Cerebellar nuclear complex (tissue), 1 donor: ENCODE measurements at places on chromosomes 3 and 15.

DNA sequence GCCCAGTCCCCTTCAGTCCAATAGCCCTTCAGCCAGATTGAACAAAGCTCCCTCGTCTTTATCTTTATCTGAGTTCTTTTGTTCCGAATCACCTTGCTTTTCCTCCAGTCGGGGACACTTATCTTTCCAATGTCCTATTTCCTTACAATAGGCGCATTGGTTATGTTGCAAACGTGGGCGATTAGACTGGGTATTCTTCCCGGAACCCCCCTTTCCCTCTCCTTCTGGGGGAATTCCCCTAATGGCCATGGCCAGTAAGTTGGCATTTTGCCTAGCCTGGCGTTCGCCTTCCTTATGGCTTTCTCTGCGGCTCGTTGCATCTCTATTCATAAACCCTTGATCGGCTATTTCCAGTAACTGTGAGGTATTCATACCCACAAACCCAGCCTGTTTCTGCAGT lies 82.2 kb upstream of the VEPH1 start:
- no peak for DNase-seq

GRCh38 chr15:69093127-69093526 lies 67.3 kb upstream of the GLCE start:
- DNase-seq = no peak

DNA sequence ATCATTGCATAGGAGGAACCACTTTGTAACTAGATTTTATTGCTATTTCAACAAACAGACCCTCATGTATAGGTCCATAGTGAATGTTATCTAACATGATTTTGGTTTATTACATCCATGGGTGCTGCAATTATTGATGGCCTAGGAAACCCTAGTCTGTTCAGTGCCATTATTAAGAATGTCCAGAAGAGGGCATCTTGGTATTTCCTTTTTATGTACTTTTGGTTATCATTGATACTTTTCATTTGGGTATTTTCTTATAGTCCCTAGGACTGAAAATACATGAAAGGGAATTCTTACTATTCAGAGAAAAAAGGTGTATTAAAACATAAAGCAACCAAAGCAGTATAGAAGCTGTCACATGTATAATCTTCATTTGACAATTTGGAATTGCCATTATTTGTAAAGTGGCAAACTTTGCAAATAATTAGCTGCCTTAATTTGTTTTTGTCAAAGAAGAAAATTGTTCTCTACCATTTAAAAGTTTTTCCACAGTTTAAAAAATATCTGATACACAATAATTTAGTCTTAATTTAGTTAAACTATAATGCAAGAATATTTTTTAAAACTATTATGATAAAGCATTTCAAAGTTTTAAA lies 48.7 kb downstream of the CNOT10 start:
- DNase-seq = no peak

DNA sequence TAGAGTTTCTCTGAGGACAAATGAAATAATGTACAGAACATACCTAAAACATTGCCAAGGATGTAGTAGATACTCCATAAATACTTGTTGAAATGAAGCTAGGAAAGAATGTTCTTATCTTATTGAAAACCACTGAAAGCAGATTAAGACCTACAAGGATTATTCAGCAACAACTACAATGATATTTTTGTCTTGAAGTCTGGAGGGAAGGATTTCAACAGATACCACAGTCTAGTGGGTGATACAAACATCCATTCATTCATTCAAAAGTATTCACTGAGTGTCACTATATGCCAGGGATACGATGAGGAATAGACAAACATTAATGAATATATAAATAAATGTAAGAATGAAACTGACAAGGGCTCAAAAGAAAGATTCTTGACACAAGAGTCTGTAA lies 74.7 kb upstream of the THBS1 start:
- no peak for DNase-seq

DNA sequence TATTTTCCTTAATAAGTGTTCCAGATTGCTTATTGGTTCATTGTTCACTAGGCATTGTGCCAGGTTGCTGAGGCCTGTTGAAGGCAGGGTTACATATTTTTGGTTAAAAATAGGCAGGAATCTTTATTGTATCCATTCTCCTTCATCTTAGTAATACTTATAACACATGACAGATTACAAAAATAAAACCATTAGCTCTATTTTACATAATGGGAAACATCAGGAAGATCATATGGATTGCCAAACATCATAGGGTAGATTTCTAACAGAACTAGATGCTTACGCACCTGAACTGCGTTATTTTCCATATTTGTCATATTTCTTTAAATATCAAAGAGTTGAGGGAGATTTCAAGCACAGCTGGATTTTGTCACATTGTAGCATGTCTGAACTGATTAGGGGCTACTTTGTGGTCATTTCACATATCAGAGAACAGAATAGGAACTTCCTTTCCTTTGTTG lies 462.9 kb upstream of the SGO1 start:
- DNase-seq = no peak

DNA sequence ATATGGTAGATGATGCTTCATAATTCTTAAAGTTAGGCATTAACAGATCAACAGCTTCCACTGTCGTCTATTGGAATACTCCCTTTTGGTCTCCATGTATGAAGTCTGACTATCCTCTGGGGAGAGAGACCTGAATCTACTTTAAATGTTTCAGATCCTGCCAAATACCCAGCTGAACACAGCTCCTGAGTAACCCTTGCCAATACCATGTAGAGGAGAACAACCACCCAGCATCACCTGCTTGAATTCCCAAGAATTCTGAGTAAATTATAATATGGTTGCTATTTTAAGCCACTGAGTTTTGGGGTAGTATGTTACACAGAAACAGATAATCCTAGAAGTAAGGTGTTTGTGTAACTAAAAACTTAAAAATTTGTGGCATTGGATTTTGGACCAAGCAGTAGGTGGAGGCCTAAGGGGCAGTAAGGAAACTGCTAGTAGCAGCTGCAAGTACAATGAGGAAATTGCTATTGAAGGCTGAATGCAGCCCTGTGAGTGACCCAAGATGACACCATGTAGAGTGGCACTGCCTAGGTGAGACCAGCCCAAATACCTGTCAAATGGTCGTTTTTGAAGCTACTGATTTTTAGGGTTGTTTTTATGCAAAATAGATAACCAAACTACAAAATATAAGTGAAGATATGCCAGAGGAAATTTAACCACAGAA lies 30.9 kb downstream of the NRG4 start:
- no peak for DNase-seq

- DNase-seq = no peak
Observed at GRCh38 chr15:48566668-48567067, 78.8 kb downstream of the FBN1 start.

DNA sequence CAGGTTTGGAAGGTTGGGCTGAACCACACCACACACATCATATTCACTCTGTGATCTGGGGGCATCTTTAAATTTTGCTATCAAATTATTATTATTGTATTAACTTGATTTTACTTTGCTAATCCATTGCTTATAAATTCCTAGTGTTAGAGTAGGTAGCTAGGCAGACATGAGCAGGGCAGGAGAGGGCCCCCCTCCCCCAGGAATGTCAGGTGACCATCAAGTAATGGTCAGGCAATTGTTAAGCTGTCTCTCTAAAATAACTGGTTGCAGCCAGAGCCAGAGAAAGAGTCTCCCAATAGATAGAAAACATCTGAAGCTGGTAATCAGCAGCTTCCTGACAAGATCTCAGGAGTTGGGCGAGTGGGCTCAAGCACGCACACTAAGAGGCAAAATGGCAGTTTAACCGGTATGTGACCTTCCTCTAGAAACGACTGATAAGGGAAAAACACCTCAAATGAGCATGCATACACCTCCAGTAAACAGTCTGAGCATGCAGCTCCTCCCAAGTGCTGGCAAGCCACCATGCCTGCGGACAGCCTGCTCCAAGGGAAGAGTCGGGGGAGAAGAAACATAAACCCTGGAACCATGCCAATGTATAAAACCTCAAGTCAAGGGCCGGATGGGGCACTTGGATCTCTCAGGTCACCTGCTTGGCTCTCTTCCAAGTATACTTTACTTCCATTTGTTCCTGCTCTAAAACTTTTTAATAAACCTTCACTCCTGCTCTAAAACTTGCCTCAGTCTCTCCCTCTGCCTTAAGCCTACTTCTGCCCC lies 3.1 kb upstream of the CXCR6 start:
- no peak for DNase-seq

GRCh38 chr15:39511000-39511915 lies 69.6 kb upstream of the THBS1 start:
- DNase-seq = no peak

- peak; percentile 56 for DNase-seq
Observed at GRCh38 chr3:184230603-184231528, 1.5 kb downstream of the VWA5B2 start.

DNA sequence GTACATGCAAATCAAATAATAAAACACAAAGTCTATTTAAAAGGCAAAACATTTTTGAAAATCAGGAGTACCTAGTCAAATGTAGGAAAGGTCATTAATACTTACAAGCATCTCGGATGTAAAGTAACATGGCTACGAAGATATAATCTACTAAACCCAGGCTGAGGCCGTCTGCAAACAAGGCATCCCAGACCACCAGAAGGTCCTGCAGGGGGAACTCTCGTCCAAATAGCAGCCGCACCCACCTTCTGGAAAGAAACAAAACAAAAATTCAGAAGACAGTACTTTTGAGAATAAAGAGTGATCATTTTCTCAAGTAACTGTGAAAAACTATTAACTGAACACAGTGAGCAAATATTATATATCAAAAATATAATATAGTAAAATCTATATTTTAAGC lies 423.1 kb downstream of the PLCL2 start:
- no peak for DNase-seq

DNA sequence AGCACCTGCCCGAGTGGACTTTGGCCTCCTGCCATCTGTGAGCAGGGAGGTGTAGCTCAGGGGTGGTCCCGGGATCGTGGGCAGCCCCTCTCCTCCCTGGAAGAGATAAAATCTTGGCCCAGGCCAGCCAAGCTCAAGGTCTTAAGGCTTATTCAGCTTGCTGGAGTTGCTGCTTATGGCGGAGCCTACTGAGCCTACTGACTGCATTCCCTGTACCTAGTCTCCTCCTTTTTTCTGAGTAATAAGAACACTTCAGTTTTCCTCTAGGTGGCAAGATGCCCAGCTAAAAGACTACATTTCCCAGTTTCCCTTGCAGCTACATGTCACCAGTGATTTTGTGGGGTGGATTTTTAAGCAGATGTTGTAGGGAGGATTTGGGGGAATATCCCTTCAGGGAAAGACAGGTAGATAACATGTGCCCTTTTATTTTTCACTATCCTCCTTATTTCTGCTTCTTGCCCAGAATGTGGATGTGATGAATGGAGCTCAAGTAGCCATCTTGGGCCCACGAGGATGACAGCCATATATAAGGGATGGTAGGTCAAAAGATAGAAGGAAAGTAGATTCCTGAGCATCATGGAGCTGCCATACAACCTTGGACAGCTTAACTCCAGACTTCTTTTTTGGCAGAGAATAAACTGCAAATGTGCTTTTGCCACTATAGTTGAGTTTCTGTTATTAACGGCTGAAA lies 41.4 kb upstream of the INSYN1 start:
- DNase-seq = no peak

GRCh38 chr3:171497468-171497867 lies 37.3 kb upstream of the TNIK start:
- no peak for DNase-seq

- no peak for DNase-seq
Observed at GRCh38 chr3:148044151-148044550, 635.0 kb downstream of the ZIC1 start.

- DNase-seq = no peak
Observed at GRCh38 chr15:38128341-38128781, 124.3 kb upstream of the SPRED1 start.

DNA sequence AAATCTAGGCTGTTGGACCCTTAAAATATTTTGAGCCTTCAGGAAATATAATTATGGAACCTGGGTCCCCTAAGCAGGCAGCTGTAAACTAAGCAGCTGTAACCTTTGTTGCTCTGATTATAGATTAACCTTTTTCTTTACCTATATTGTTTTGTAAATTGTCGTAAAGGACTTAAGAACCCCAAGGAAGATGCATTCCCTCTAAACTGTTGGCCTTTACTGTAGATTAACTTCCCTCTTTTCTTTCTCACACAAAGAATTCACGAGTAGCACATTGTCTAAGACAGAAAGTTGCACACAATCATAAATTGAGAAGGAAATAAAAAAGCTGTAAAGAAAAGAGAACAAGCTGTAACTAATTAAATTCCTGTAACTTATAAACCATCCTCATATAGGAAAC lies 877.3 kb downstream of the ROBO2 start:
- DNase-seq = no peak

DNA sequence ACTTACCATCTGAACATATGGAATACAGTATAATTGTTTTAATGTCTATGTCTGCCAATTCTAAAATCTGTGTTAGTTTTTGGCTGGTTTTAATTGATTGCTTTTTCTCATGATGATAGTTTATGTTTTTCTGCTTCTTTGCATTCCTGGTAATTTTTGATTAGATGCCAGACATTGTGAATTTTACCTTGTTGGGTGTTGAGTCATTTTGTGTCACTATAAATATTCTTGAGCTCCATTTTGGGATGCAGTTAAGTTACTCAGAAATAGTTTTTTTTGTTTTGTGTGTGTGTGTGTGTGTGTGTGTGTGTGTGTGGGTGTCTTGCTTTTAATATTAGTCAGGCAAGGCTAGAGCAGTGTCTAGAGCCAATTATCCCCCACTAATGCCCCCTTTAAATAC lies 818.8 kb upstream of the NR2F2 start:
- DNase-seq = no peak

DNA sequence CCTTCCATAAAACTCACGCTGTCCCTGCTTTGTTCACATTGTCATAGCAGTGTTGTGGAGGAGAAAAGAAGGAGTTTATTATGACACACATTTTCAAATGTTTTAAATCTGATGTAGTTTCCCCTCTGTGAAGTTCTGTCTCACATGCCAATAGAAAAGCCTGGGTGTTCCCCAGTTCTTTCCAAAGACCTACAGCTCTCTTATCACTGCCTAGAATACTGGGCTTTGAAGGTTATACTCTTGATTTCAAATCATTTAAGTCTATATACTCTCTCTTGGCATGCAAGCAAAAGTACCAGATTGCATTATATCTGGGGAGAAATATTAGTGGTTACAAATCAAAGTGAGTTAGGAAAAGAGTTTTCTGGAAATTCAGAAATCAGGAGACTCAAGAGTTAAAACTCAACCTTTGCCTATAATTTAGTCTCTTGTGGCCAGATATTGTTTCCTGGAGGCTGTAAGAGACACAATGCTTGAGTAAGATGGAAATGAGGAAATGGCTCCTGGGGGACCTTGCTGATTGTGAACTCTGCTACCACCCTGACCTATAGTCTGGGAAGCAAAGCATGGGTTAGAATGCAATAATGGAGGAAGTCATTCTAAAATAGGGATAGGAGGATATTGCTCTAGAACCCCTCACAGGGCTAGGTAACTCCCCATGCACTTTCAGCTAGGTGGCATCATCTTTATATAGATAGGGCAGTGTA lies 182.8 kb downstream of the KCNAB1 start:
- DNase-seq = no peak
